Smooth muscle cell of the pulmonary artery (primary cell): ENCODE measurements at places on chromosomes 12 and 14. TPM values are rescaled to one million over a fixed set of nuclear protein-coding genes. Genes with fewer than 3 reads are reported as not detected.

Gene CAPZA3
- not detected in 2 replicates for total RNA-seq

Gene SERPINA9
- not detected in 2 replicates for total RNA-seq

Gene PRH2
- total RNA-seq = not detected in 2 replicates

Gene SPIC
- not detected in 2 replicates for total RNA-seq

Gene KCNH3
- 0.26 and 0.33 TPM in 2 replicates for total RNA-seq

Gene SLC22A17
- total RNA-seq = 31.1 and 46.3 TPM in 2 replicates

Gene RHOF
- total RNA-seq = 2.2 and 3.9 TPM in 2 replicates

Gene LGALS3
- 89.3 and 142 TPM in 2 replicates for total RNA-seq

Gene C3AR1
- 0.07 and 0.17 TPM in 2 replicates for total RNA-seq

Gene AICDA
- not detected in 2 replicates for total RNA-seq

Gene PRKAG1
- 56.9 and 65.5 TPM in 2 replicates for total RNA-seq

Gene CLEC2A
- not detected in 2 replicates for total RNA-seq

Gene OTOGL
- total RNA-seq = 0.07 and 0.39 TPM in 2 replicates

Gene NEK9
- total RNA-seq = 102 and 103 TPM in 2 replicates

Gene BCL2L2
- 31.4 and 31.5 TPM in 2 replicates for total RNA-seq

Gene PNP
- total RNA-seq = 11.5 and 34.8 TPM in 2 replicates

Gene NPAS3
- 0.26 and 0.76 TPM in 2 replicates for total RNA-seq

Gene MOAP1
- 18.8 and 23.8 TPM in 2 replicates for total RNA-seq

Gene USP30
- total RNA-seq = 7.8 and 11.5 TPM in 2 replicates

Gene KLRC4
- not detected in 2 replicates for total RNA-seq

Gene LMNTD1
- 0.39 and 0.63 TPM in 2 replicates for total RNA-seq

Gene MAP3K9
- total RNA-seq = under 0.01 and 0.07 TPM in 2 replicates

Gene DYNC1H1
- 1,336 and 1,508 TPM in 2 replicates for total RNA-seq

Gene KRT5
- 0.52 and 1.8 TPM in 2 replicates for total RNA-seq

Gene PWP1
- total RNA-seq = 47.0 and 52.4 TPM in 2 replicates

Gene C12orf54
- not detected in 2 replicates for total RNA-seq

Gene ZNF641
- 11.8 and 12.2 TPM in 2 replicates for total RNA-seq

Gene FAM90A1
- total RNA-seq = 0.13 TPM in 1 of 2 replicates, not detected in the other

Gene CLEC4C
- total RNA-seq = not detected in 2 replicates

Gene SNRPF
- total RNA-seq = 8.3 and 9.3 TPM in 2 replicates

Gene POLE2
- 2.8 and 5.0 TPM in 2 replicates for total RNA-seq

Gene KRT77
- total RNA-seq = not detected in 2 replicates

Gene OR9K2
- total RNA-seq = not detected in 2 replicates

Gene CIDEB
- total RNA-seq = 1.6 and 2.3 TPM in 2 replicates
